ENCODE measurements at places on chromosomes 1 and 21. TPM values are rescaled to one million over a fixed set of nuclear protein-coding genes. Genes with fewer than 3 reads are reported as not detected.

LCE1C gene
- total RNA-seq, result not detected

FCRL6 gene
- 0.25 TPM for total RNA-seq

AVPR1B gene
- not detected for total RNA-seq

GPR153 gene
- 0.57 TPM for total RNA-seq

NPPB gene
- not detected for total RNA-seq

EIF4G3 gene
- total RNA-seq, result 48.4 TPM

LRRC53 gene
- total RNA-seq, result not detected

KIF14 gene
- total RNA-seq, result 24.4 TPM

GSTM1 gene
- total RNA-seq, result 97.0 TPM

Data from T-helper 2 cell treated with Interferon-gamma antibody and Interleukin-4, amounts not matched to agents 100 ng/mL and 5 ng/mL, for 36 hours (primary cell).